ENCODE measurements at places on chromosomes 5 and 9.

DNA sequence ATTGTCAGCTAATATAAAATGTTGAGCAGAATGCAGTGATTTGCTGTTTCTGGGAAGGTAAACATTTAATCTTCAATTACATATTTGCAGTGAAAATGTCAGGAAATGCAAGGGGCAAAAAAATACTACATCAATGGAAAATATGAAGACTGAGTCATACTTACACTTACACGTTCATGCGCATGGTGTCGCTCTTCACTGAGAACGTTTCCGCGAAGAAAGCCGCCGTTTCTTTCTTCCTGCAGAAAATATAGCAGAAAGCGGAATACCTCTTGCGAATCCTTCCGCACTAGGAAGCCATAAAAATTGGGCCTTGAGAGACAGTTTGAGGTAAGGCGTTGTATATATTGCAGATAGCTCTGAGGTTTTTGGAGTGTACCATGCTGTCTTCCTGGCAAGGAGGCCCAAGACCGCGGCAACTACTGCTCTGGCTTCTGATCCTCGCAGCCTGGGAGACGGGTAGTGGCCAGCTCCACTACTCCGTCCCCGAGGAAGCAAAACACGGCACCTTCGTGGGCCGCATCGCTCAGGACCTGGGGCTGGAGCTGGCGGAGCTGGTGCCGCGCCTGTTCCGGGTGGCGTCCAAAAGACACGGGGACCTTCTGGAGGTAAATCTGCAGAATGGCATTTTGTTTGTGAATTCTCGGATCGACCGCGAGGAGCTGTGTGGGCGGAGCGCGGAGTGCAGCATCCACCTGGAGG, at the start of gene PCDHA13:
Gene PCDHA13 (plus strand): TSS at position 236 of the 702 bp plus-strand sequence. CDS start 145 bp downstream, at position 381.
- no peak for DNase-seq

DNA sequence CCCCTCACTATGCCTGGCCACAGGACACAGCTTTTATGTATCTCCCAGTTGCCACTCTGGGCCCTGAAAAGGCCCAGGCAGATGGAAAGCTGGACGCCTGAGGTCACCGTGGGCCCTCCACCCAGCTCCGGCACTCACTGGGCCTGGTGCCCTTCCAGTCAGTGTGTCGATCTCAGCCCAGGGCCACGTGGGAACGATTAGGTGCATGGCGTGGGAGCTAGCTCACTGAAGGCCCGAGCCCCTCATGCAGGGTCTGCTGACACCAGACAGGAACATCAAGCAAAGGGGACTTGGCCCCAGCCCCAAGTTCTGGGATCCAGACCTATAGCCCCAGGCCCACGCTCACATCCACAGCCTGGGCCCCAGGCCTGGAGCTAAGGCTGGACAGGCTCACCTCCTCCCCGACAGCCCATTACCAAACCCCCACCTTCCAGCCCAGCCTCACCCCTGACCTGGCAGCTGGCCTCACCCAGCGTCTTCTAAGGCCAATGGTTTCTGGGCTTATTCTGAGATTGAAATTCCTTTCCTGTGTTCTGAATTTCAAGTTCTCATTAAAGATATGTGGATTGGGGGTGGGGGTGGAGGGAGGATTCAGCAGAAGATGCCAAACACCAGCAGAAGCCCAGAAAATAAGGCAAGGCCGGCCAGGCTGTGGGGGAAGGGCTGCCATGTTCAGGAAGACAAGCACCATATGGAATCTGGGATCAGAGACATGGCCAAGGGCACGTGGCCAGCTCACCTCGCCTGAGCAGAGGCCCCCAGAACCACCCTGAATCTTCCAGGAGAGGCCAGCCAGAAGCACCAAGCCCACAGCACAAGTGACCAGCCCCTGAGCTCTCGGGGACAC, 74.5 kb downstream of the ADAMTS2 start:
- no peak for DNase-seq

- DNase-seq, result no peak
Measured at GRCh38 chr9:75365196-75365595, 276.9 kb downstream of the OSTF1 start.

DNA sequence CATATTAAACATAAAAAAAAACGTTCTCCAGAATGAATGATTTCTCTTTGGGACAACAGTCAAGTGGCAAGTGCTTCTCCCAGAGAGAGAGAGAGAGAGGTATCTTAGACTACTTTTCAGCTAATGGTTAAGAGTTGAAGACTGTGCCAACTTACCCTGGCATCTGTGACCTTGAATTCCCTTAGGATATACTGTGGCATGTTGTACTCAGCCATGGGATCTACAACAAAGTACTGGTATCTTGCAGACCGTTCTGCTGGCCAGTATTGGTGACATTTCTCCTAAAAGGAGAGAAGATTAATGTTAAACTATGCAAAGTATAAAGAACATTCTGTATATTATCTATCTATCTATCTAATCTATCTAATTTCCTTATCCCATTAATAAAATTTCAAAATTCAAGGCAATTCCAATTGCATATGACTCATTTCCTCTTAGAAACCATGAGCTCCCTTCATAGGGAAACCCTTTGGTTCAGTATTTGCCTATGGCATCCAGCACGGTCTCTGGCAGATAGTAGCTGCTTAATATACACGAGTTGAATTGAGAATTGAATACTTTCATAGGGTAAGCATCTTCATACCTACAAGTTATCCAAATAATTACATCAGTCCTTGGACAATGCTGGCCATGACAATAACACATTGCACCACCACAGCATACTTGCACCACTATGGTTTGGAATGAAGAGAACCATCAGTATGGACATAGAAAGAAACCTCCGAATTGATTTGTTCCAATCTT, 539.4 kb upstream of the DMAC1 start:
- DNase-seq, result no peak

GRCh38 chr5:110335361-110336066, 391.0 kb downstream of the TMEM232 start:
- no peak for DNase-seq

GRCh38 chr9:112194969-112195431, 19.9 kb upstream of the SUSD1 start:
- no peak for DNase-seq

- no peak for DNase-seq
Measured at GRCh38 chr9:136090768-136091581, 4.1 kb downstream of the NACC2 start.

DNA sequence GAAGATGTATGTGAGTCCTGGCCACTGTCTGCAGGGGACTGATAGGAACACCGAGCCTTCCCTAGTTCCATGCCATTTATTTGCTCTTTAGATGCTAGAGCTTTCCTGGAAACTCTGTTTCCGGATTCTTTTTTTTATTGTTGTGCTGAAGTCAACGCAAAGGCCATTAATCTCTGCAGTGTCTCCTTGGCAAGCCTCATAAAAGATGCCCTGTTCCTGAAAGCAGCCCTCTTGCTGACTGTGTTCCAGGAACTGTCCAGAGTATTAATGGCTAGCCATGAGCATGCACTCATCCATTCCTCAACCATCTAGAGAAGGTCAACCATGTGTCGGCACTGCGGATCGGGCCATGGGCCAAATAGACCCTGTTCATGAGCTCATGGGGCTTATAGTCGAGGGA, 42.9 kb upstream of the SMAD5 start:
- no peak for DNase-seq

GRCh38 chr5:179241175-179241574, 104.1 kb downstream of the ADAMTS2 start:
- no peak for DNase-seq
